ENCODE measurements at places on chromosomes 11 and 22.

DNA sequence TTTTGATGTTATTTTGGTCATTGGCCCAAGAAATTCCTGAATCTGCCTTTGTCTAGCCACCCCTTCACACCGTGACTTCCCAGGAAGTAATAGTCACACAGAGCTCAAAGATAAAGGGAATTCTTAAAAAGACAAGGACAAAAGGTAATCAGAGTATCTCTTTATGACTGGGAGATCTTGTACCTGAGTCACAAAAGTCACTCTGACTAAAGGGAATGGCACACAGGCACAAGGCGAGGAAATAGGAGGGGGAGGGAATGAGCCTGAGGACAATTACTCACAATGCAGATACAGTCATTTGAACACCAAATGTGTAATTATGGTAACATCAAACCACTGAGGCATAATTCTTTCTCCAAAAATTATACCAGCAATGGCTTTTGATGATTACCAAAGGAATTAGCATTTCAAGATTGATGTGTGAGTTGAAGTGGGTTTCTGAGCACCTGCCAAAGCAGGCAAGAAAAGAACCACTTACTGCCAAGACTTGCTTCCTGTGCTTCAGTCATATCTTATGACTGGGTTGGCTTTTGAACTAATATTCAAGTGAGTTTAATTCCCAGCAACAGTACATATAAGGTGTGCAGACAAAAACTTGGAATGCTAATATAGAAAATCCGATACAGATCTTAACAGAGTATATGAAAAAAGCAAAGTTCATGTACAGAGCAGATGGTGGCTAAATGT lies 856.4 kb downstream of the LRRC4C start:
- DNase-seq, result no peak

- DNase-seq, result no peak
These were observed 9.4 kb upstream of the FANCF start for GRCh38 chr11:22634897-22635629.

GRCh38 chr11:69227271-69227670 lies 66.7 kb upstream of the MYEOV start:
- DNase-seq, result no peak

- no peak for DNase-seq
These were observed 253.7 kb upstream of the POU2AF2 start for GRCh38 chr11:110991661-110992355.

- no peak for DNase-seq
These were observed 663 bp upstream of the BUD13 start for GRCh38 chr11:116773203-116774097.

- no peak for DNase-seq
These were observed 21.0 kb upstream of the PPP6R3 start for GRCh38 chr11:68439355-68440065.

DNA sequence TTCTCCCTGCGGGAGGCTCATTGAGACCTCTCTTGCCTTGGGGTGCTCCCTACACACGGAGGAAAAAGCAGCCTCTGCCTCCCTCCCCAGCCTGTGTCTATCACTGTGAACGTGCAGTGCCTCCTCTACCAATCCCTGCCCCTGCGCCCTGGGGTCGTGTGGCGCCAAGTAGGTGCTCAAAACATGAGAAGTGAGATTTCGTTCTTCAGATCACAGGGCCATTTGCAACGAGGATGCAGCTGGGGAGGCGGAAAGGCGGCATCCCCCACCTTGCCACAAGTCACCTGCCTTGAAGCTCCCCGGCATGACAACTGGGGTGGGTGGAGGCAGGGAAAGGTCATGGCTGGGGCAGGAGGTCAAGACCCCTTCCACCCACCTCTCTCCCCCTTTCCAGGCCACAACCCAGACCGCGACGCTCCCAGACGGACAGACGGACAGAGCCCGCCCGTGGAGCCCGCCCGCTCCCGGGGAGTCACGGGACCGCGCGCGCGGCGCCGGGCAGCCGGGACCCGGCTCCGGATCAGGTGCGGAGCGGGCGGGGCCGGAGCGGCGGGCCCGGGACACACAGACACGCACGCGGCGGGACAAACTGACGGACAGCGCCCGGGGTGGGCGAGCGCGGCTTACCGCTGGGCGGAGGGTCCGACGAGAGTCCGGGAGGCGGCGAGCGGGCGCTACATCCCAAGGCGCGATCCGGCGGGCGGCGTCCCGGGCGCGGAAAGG lies 485 bp downstream of the KCNJ4 start:
- no peak for DNase-seq

- no peak for DNase-seq
These were observed 34.1 kb downstream of the PHLDB1 start for GRCh38 chr11:118641397-118642019.

DNA sequence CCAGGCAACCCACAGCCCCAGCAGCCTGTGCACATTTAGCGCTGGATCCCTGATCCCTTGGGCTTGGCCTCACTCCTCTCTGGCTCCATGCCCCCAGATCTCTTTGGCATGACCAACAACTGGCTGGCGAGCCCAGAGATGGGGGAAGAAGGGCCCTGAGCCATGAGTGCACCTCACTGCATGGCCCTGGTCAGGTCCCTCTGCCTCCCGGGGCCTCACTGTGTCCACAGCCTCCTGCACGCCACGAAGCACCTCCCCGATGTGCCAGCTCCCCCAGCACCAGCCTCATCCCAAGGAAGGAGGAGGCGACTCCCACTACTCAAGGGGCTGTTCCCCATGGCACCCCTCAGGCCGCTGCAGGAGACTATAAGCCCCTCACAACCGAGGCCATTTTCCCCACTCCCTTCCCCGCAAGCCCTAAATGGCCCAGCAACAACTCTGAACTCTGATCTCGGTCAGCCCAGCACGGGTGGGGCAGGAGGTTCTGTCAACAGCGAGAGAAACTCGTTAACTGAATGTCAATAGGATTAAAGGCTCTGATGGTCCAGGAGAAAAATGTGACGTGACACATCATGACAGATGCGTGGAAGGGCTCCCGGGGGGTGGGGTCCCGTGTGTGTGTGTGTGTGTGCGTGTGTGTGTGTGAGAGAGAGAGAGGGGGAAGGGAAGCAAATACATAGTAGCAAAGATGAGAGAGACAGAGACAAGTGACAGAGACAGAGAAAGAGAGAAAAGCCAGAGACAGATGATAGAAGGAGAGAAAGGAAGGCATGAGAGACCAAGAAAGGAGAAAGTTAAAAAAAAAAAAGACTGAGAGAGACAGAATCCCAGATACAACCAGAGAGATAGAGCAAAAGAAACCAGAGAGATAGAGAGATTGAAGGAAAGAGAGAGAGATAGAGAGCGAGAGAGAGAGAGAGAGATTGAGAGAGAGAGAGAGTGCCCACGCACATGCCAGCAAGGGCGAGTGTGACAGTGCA lies 28.4 kb upstream of the SYT7 start:
- DNase-seq, result no peak

DNA sequence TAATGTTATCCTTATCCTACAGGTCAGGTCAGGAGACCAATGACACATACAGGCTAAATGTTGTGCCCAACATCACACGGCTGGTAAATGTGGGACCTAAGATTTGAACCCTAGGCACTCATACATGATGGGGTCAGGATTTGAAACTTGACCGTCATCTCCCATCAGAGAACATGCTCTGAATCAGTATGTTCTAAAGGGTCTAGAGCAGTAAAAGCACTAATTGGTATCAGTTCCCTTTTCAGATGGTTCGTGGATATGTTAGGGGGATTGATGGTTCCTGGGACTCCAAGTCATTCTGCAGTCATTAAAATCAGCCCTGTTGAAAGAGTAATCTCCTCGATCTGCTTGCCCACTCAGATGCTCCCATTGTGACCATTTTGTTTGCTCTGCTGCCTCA lies 65.5 kb downstream of the BMAL1 start:
- DNase-seq, result no peak

DNA sequence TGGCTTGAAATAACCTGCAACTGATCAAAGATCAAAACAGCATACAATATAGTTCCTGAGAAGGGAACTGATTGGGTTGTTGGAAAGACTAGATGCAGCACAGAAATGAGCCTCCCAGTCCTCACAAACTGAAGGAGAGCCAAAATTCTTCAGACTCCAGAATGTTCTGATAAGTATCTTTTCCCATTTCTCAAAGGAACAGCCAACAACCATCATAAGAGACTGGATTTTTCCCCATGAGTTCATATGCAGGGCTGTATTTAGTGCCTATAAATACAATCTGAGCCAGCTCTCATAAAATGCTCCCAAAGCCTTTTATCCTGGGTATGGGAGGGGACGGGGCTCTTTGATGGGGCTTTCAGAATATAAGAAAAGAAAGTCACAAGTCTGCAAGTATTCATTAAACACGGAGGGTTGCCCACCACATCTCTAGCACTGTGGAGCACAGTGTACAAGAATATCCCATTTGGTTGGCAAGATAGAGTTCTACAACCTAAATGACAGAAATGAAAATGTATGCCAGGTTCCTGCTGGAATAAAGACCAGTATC lies 50.7 kb upstream of the LYVE1 start:
- no peak for DNase-seq

GRCh38 chr11:120835601-120836228 lies 188.2 kb upstream of the TBCEL start:
- peak; percentile 68 for DNase-seq

GRCh38 chr22:50674130-50674500 lies 1.5 kb downstream of the SHANK3 start:
- no peak for DNase-seq

DNA sequence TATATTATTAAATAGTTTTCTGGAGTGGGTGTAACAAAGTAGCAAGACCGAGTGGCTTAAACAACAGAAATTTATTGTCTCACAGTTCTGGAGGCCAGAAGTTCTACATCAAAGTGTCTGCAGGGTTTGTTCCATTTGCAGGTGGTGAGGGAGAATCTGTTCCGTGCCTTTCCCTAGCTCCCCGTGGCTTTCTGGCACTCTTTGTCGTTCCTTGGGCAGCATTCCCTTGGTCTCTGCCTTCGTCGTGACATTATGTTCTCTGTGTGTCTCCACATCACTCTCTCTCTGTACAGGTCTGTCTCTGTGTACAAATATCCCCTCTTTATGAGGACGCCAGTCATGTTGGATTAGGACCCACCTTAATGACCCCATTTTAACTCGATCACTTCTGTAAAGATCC lies 38.2 kb downstream of the LDLRAD3 start:
- no peak for DNase-seq

DNA sequence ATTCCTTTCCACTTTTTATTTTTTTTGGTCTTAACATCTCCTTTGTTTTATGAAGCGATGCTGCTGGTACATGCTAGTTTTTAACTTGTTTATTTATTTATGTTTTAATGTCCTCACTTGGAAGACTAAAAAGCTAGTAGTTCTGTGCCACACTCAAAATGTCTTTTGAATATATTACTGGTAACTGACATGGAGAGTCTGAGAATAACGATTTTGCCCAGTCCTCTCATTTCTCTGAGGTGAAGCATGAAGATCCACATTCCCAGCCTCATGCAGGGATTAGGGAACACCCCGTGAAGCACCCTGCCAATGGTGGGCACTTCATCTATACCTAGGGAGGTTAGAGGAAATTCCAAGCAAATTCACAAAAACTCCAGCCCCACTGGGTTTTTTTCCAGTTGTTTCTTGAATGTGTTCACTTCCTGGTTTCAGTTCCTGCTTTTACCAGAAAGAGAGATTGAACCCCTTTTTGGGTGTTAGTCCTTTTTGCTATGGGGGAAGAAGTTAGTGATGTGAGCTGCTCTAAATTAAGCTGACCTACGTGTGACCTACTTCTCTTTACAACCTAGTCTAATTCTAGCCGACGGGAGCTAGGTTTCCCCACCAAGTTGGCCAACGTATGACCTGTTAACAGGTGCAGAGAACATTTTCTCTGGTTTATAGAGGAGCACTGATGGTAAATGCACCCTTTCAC lies 106.1 kb downstream of the SLC1A2 start:
- DNase-seq, result peak; percentile 55
